ENCODE measurements at places on chromosomes 1 and 21.
A peak's percentile ranks its signal among the peaks of the same experiment; 100 is the strongest.

DNA sequence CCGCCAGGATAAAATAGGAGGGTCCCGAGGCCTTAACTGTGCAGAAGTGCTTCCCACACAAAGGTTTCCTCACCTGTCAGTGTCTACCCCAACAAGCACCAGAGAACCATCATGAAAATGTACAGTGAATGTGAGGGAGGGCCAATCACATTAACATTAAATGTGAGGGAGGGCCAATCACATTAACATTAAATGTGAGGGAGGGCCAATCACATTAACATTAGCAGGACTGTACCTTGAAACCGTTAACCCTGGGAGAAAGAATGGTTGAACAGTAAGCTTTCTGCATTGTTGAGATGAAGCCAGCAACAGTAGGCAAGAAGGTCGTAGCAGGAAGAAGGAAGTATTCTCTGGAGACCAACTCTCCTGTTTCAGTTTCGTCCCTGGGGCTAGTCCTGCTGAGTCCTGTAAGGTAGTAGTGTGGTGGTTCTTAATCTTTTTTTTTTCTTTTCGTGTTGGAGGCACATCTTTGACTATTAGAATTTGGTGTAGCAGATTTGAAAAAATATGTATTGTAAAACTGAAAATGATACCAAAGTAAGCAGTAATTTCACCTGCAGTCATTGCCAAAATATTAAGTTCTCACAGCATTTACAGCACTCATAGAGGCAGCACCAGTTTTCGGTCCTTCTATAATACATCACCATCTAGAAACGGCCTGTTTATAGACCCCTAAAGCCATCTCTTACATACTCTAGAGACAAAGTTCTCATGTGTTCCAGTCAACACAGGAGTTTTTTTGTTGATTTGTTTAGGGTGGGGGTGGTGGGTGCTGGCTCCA lies 98.6 kb upstream of the PPP2R5A start:
- DNase-seq: peak; percentile 18

DNA sequence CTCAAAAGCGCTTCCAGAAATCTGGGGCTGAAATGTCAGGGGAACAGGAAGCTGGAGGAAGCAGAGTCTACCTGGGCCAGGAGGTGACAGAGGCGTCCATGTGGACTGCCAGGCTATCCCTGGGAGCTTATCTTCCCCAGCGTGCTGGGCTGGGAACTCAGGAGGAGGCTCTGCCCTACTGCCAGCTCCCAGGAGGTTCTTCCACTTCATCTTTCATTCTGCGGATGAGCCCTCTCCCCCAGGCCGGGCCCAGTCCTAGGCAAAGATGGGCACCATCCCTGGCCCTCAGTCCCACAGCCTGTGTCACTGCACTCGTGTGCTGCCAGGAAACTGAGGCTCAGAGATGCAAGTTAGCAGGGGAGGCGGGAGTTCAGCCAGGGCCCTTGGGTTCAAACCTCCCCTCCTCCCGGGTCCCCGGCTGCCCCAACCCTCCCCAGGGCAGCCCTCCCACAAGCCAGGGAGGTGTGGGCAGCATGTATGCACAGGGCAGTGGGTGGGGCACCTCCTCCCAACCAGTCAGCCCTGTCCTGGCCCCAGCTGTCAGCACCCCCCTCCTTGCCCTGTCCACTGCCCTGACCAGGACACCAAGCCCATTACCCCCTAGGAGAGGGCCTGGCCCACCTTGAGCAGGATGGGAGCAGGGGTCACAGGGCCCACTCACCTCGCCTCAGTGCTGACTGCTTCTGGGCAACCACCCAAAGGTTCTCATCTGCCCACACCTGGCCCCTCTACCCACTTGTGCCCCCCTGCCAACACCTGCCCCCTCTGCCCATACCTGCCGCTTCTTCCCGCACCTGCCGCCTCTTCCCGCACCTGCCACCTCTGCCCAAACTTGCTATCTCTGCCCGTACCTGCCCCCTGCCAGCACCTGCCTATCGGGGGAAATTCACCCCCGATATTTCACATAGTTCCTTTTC lies 226.0 kb downstream of the NPHP4 start:
- DNase-seq: no peak

DNA sequence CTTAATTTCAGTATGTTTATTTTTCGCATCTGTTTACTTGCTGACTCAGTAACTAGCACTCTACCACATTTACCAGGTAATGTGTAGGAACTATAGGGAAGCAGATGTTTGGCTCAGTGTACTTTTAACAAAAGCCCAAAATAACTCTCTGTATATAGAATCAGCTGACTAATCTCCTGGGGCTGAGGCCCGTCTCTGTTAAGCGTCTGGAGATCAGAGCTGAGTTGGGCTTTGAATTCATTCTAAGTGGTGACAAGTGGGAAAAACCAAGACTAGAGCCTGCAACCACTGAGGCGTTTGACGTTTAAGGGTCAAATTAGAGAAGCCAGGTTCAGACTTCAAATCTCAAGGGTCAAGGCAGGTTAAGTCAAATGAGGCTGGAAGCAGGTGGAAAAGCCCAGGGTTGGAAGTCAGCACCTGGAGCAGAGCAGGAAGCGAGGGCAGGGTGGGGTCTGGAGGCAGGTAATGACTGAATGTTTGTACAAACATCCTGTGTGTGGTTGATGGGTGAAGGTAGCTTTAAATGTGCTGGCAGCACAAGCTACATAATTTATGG lies 56.8 kb upstream of the LYST start:
- no peak for DNase-seq

- DNase-seq: peak; percentile 78
Observed at GRCh38 chr1:235971571-235972310, 93.1 kb downstream of the NID1 start.

- no peak for DNase-seq
Observed at GRCh38 chr1:172177849-172178248, 242.6 kb upstream of the C1orf105 start.

DNA sequence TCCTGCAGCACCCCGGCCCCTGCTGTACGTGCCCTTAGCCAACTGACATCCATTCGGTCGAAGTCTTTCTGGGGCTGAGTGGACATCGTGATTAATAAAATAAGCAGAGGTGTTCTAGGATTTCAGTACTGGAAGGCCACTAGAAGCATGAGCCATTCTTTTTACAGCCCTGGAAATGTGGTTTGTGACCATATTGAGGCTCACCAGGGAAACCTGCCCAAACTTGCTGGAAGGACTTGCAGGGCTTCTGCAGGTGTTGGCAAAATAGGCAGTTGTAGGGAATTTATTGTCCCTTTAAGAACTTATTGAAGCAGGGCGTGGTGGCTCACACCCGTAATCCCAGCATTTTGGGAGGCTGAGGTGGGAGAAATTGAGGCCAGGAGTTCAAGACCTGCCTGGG lies 80.8 kb downstream of the DOP1B start:
- DNase-seq: no peak

GRCh38 chr1:219283541-219283940 lies 109.9 kb downstream of the LYPLAL1 start:
- no peak for DNase-seq

- DNase-seq: no peak
Observed at GRCh38 chr21:16619281-16619680, 889.5 kb downstream of the USP25 start.

DNA sequence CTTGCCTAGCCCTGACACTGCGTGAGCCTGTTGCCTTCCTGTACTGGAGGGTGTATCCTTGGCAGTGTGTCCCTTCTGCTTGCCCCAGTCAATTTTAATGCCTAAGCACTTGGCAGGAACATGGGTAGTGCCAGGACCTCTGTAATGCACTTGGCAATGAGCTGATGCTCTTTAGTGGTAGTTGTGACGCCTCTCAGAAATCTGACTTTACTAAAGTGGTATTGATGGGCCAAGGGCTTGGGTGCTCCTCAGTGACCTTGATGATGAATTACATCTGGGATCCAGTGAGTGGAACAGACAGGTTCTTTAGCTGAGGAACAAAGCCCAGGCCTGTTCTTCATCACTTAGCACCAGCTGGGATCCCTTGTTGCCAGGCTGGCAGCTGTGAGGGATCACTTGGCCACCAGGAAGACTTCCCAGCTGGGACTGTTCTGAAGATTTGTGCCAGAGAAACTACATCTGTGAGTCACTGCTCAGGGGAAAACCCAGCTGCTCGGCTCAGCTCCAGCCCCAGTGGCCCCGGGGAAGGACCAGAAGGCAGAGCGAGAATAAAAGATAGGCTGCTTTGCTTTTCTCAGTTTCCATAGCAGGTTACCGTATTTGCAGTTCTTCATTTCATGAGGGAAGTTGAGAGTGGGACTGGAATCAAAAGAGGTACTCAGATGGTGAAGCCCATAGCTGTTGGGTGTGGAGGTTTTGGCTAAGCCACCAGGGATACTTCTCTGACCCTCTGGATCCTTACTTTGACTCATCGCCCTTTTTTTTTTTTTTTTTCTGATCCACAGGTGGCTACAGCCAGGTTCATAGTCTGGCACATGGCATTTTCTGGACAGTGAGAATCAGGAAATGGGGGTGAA lies 28.5 kb upstream of the KCNA2 start:
- peak; percentile 59 for DNase-seq

DNA sequence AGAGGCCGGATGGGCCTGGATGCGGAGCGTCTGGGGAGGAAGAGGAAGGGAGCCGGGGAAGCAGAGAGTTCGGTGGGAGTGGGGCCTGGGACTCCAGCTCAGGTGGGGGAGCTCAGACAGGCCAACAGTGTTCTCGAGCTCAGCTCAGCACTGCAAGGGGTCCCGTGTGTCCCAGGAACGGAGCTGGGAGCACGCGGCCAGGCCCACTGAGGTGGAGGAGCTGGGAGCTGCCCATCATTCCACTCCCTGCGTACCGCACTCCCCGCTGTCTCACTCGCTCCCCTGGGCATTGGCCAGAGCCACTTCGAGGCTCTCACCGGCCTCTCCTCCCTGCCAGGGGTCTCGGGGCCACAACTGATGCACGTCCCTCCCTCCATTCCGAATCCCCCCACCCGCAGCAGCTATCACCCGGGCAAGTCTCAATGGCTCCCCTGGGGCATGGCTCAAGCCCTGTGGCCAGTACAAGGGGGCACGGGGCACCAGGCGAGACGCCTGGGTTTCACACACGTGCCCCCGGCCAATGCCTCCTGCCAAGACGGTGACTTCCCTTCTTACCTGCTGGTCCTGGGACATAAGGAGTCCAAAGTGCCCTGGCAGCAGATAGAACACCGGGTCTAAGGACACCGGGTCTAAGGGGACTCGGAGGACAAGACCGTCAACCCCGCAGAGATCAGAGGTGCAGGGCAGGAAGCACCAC lies 30.3 kb upstream of the COL6A2 start:
- DNase-seq: peak; percentile 6

GRCh38 chr1:20112279-20113000 lies 6.9 kb downstream of the PLA2G2D start:
- DNase-seq: no peak

DNA sequence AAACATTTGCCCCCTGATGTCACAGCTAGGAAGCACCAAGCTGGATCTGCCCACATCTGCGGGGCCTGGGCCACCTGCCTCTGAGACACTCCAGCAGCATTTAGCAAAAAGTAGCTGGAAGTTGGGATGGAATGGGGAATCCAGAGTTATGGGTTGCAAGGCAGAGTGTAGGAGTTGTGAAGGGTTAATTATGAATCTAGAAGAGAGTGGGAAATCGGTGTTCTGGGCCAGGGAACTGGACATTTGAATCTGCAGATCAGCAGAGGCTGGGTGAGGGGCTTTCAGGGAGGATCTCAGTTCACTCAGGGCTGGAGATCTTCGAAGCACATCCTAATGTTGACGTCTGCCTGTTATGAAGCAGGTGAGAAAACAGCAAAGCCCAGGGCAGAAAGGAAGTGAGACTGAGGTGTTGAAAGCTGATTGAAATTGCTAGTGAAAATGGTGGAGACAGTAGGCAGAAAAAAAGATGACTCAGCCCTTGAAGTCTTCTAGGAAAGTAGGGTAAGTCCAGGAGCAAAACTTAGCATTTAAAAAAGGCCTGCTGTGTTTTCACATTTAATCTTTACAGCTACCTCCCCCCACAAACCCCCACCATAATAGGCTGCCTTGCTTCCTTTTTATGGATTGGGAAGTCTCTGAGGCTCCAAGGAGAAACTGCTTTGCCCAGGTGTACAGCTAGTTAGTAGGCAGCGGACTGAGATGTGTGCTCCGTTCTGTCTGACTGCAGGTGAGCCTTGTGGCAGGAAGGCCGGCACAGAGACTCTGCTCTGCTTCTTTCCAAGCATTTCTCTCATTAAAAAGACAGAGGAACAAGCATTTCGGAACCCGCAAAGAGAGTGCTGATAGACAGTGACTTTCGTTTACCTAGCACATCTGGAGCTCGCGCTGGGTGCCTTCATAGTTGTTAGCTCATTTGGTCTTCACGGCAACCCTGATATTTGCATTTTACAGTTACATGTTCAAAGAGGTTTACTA lies 7.2 kb downstream of the VANGL1 start:
- DNase-seq: peak; percentile 24

DNA sequence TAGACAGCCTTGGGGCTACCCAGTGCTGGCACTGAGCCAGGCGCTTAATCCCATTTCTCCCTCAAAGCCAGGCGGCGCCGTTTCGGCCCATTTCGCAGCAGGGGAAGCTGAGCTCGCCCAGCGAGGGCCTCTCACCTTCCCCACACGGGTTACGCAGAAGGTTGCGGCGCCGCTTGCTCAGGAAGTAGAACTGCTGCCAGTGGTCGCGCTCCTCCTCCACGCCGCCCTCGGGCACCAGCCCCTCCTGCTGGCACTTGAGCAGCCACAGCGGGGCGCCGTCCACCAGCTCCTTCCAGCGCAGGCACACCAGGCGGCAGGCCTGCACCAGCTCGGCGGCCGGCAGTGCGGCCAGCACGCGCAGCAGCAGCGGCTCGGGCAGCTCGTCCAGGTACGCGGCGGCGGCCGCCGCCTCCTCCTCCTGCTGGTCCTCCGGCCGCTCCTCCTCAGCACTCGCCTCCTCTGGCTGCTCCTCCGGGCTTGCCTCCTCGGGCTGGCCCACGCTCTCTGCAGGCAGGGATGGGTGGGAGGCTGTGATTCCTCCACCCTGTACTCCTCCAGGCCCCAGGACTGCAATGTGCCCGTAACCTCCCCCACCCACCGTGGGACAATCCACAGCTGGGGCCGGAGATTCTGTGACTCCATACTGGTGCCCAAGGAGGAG lies 3.8 kb downstream of the FBXO2 start:
- DNase-seq: peak; percentile 68

- DNase-seq: no peak
Observed at GRCh38 chr1:165641231-165641987, 10.4 kb downstream of the MGST3 start.

GRCh38 chr21:42209801-42210479 lies 9.0 kb upstream of the ABCG1 start:
- no peak for DNase-seq

DNA sequence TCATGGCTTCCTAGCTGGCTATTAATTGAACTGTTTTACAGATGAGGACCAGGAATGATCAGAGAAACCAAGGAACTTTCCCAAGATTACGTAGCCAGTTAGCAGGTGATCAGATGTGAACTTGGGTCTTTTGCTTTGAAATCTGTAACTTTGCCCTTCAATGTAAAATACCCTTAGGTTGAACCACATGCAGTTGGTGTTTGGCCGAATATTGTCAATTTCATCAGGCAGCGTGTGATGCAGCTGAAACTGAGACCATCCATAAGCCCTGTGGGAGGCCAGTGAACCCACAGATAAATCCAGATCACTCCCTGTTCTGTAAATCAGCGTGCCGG lies 150.8 kb downstream of the ETS2 start:
- DNase-seq: no peak

DNA sequence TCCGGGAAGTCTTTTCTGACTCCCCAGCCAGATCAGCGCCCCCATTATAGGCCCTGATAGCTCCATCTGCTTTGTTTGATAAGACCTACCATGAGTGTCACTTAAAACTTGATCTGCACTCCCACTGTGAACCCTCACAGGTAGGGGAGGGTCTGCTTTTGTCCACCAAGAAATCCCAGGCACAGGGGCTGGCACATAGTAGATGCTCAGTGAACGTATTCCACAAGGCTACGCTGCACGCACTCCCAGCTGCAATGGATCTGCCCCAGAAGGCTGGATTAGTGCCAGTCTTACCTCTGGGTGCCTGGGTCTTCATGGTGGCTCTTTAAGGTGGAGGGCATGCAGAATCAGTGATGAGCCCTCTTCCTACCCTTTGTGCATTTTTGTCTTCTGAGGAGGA lies 447.1 kb downstream of the PTPRU start:
- no peak for DNase-seq
